ENCODE measurements at places on chromosomes 4 and X. TPM values are rescaled to one million over a fixed set of nuclear protein-coding genes. Genes with fewer than 3 reads are reported as not detected.

The FRAS1 gene
- total RNA-seq, result 35.7 TPM

DNA sequence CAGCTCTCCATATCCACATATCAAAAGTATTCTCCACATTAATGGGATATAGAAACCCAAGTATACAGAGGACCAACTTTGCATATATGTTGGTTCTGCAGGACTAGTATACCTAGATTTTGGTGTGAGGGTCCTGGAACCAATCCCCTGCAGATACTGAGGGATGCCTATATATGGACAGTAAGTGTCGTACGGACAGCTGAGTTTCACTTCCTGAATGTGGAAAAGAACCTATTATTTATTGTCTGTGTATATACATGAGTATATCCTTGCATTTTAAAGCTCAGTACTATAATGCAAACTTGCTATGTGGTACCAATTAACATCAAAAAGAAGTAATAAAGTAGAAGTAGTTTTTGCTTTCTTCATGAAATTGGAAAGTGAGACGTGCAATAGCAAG is 101.9 kb downstream of the FBXW7 start:
- no peak overlapping the region for H3K27ac ChIP-seq
- peaks cover 26% of the 10 kb centered on the region for H3K4me1 ChIP-seq
- no peaks in the 10 kb centered on the region for H3K36me3 ChIP-seq
- H3K27me3 ChIP-seq, result no peaks in the 10 kb centered on the region

GRCh38 chrX:56788717-56789122 is 59.7 kb downstream of the NBDY start:
- no peaks in the 10 kb centered on the region for H3K4me1 ChIP-seq
- no peaks in the 10 kb centered on the region for H3K27me3 ChIP-seq
- H3K4me3 ChIP-seq, result no peak overlapping the region
- H3K27ac ChIP-seq, result no peak overlapping the region
- no peaks in the 10 kb centered on the region for H3K36me3 ChIP-seq

The UGT2A1 gene
- total RNA-seq, result not detected

DNA sequence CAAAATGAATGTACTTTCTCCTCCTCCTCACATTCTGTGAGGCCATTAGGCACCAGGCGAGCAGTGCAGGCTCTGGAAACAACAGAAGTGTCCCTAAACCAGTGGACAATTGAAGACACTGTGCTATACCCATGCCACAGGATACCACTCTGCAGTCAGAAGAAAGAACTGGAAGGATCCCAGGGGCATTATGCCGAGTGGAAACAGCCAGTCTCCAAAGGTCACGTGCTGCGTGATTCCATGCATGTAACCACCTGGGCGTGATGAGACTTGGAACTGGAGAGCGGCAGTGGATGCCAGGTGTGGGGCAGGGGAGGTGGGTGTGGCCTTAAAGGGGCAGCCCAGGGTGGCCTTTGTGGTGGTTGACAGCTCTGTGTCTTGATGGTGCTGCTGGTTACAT is 139.4 kb downstream of the EVC2 start:
- no peaks in the 10 kb centered on the region for H3K27me3 ChIP-seq
- no peaks in the 10 kb centered on the region for H3K4me1 ChIP-seq
- H3K27ac ChIP-seq, result no peak overlapping the region
- H3K36me3 ChIP-seq, result no peaks in the 10 kb centered on the region

GRCh38 chr4:42326524-42326923 is 70.8 kb upstream of the SHISA3 start:
- no peak overlapping the region for H3K4me3 ChIP-seq
- H3K36me3 ChIP-seq, result no peaks in the 10 kb centered on the region
- DNase-seq, result no peak
- no peak overlapping the region for H3K27ac ChIP-seq

- H3K36me3 ChIP-seq, result no peaks in the 10 kb centered on the region
- H3K27ac ChIP-seq, result no peak overlapping the region
- no peaks in the 10 kb centered on the region for H3K4me1 ChIP-seq
- no peaks in the 10 kb centered on the region for H3K27me3 ChIP-seq
- DNase-seq, result no peak
- H3K4me3 ChIP-seq, result no peak overlapping the region
Observed at GRCh38 chr4:131044368-131044767, 1948.4 kb downstream of the C4orf33 start.

DNA sequence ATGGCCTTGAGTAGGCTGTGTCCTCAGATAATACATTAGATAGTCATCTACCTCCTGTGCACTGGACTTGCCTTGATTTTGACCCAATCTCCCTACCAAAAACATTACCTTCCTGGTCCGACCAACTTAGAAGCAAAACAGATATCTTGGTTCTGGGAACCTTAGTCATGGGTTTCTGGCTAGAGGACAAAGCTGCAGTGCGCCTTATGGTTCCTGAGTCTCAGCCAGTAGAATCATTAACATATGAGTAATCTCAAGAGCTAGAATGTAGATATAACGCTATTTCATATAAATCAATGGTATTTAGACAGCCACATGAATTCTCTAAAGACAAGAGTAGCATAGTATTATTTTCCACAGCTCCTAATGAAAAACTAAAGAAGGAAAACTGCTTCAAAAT is 83.1 kb downstream of the GRIA3 start:
- no peak for DNase-seq
- H3K27me3 ChIP-seq, result no peaks in the 10 kb centered on the region
- H3K4me3 ChIP-seq, result no peak overlapping the region
- no peaks in the 10 kb centered on the region for H3K4me1 ChIP-seq
- no peaks in the 10 kb centered on the region for H3K36me3 ChIP-seq
- no peak overlapping the region for H3K27ac ChIP-seq

DNA sequence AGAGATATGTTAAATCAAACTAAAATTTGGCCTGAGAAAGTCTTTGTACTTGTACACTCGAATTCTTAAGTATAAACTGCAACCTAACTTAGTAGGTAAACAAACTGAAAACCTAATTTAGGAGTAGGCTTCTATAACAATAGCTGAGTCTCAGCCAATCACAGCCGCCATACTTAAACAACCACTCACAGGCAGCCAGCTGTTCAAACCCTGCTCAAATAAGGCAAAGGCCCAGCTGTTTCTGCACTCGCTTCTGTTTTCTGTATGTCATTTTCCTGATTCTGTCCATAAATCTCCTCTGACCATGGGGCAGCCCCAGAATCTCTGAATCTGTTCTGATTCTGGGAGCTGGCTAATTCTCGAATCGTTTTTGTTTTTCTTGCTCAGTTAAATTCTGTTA is 7.8 kb upstream of the PLS3 start:
- DNase-seq, result no peak
- H3K4me1 ChIP-seq, result no peaks in the 10 kb centered on the region
- no peak overlapping the region for H3K27ac ChIP-seq
- no peak overlapping the region for H3K4me3 ChIP-seq
- H3K36me3 ChIP-seq, result no peaks in the 10 kb centered on the region

- H3K27me3 ChIP-seq, result no peaks in the 10 kb centered on the region
- H3K4me3 ChIP-seq, result no peak overlapping the region
- H3K36me3 ChIP-seq, result no peaks in the 10 kb centered on the region
- H3K27ac ChIP-seq, result no peak overlapping the region
- DNase-seq, result no peak
Observed at GRCh38 chr4:12138488-12138887, 709.8 kb upstream of the HS3ST1 start.

DNA sequence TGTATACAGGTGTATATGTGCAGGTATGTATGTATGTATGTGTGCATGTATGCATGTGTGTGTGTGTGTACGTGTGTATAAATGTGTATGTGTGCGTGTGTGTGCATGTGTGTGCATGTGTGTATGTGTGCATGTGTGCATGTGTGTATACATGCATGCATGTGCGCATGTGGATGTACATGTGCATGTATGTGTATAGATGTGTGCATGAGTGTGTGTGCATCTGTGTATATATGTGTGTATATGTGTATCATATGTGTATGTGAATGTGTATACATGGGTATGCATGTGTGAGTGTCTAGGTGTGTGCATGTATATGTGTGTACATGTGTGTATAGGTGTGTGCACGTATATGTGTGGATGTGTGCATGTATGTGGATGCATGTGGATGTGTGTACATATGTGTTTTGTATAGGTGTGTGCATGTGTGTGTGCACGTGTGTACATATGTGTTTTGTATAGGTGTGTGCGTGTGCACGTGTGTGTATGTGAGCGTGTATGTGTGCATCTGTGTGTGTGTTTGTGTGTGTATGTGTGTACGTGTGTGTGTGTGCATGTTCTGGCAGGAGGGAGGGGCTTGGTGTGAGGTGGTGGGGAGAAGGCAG is 6.0 kb downstream of the BGN start:
- DNase-seq, result no peak
- H3K27me3 ChIP-seq, result no peaks in the 10 kb centered on the region
- H3K4me3 ChIP-seq, result no peak overlapping the region
- H3K4me1 ChIP-seq, result no peaks in the 10 kb centered on the region
- H3K36me3 ChIP-seq, result no peaks in the 10 kb centered on the region
- no peak overlapping the region for H3K27ac ChIP-seq

DNA sequence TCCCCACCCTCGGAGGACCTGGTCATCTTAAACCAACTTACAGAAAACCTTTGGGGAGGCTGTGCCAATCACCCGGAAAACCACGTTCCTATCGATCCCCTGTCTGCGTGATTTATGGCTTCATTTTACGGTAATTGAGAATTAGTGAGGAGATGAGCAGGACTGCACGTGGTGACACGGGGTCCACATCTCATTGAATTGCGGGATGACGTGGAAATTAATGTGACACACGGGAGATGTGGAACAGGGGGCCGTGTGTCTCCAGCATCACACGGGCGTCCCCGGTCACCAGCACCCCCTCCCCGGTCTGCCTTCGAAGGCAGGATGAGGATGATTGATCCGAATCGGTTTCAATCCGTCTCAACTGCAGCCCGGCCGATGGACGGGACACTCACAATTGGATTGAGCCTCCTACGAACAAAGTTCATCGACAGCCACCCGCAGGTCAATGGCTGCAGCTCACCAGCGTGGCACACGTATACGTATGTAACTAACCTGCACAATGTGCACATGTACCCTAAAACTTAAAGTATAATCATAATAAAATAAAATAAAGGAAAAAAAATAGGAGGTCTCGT is 160.3 kb downstream of the SHOX start:
- H3K27ac ChIP-seq, result no peak overlapping the region
- no peak for DNase-seq
- H3K36me3 ChIP-seq, result no peaks in the 10 kb centered on the region
- no peaks in the 10 kb centered on the region for H3K4me1 ChIP-seq

GRCh38 chrX:108131471-108131870 is 39.9 kb downstream of the ATG4A start:
- no peaks in the 10 kb centered on the region for H3K4me1 ChIP-seq
- no peak overlapping the region for H3K4me3 ChIP-seq
- DNase-seq, result no peak

GRCh38 chr4:87967193-87967592 is 8.3 kb upstream of the SPP1 start:
- no peaks in the 10 kb centered on the region for H3K27me3 ChIP-seq
- H3K36me3 ChIP-seq, result no peaks in the 10 kb centered on the region
- no peaks in the 10 kb centered on the region for H3K4me1 ChIP-seq
- no peak for DNase-seq
- no peak overlapping the region for H3K4me3 ChIP-seq
- no peak overlapping the region for H3K27ac ChIP-seq

GRCh38 chrX:40267334-40268187 is 169.8 kb upstream of the BCOR start:
- peak overlapping the region; percentile 52 for H3K4me3 ChIP-seq
- H3K4me1 ChIP-seq, result peaks cover 8% of the 10 kb centered on the region
- no peaks in the 10 kb centered on the region for H3K27me3 ChIP-seq
- H3K36me3 ChIP-seq, result no peaks in the 10 kb centered on the region

DNA sequence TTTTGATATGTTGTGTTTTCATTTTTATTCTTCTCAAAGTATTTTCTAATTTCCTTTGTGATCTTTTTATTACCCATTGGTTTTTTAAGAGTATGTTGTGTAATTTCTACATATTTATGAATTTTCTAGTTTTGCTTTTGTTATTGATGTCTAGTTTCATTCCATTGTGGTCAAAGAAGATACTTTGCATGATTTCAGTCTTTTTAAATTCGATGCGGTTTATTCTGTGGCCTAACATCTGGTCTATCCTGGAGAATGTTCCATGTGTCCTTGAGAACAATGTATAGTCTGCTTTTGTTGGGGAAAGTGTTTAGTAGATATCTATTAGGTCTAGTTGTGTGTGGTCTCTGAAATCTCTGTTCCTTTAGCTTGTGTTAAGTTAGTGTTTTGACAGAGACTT is 46.2 kb downstream of the PPEF1 start:
- H3K4me1 ChIP-seq, result no peaks in the 10 kb centered on the region
- no peak overlapping the region for H3K4me3 ChIP-seq
- H3K36me3 ChIP-seq, result no peaks in the 10 kb centered on the region
- H3K27me3 ChIP-seq, result no peaks in the 10 kb centered on the region
- H3K27ac ChIP-seq, result no peak overlapping the region

DNA sequence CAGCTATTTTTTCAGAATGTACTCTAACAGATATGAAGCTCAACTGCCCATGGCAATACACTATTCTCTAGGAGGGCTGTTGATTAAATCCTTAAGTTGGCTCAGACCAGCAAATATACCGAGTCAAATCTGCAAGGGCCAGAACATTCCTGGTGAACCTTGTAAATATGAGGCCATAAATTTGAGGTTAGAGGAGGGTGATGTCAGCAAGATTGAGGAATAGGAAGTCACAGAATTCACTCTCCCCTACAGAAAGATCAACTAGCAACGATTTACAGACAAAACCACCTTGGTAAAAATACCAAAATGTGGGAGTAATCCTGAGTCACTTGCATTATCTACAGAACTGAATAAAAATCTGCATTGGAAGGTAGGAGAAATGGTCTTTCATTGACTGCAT is 399.3 kb downstream of the GPM6A start:
- no peaks in the 10 kb centered on the region for H3K36me3 ChIP-seq
- no peaks in the 10 kb centered on the region for H3K27me3 ChIP-seq
- no peak overlapping the region for H3K4me3 ChIP-seq
- no peak overlapping the region for H3K27ac ChIP-seq
- DNase-seq, result no peak
- H3K4me1 ChIP-seq, result no peaks in the 10 kb centered on the region

GRCh38 chr4:144208074-144208473 is 67.6 kb upstream of the GYPA start:
- H3K27me3 ChIP-seq, result no peaks in the 10 kb centered on the region
- H3K4me1 ChIP-seq, result peaks cover 3% of the 10 kb centered on the region
- DNase-seq, result no peak
- no peak overlapping the region for H3K4me3 ChIP-seq
- H3K36me3 ChIP-seq, result no peaks in the 10 kb centered on the region
- no peak overlapping the region for H3K27ac ChIP-seq

DNA sequence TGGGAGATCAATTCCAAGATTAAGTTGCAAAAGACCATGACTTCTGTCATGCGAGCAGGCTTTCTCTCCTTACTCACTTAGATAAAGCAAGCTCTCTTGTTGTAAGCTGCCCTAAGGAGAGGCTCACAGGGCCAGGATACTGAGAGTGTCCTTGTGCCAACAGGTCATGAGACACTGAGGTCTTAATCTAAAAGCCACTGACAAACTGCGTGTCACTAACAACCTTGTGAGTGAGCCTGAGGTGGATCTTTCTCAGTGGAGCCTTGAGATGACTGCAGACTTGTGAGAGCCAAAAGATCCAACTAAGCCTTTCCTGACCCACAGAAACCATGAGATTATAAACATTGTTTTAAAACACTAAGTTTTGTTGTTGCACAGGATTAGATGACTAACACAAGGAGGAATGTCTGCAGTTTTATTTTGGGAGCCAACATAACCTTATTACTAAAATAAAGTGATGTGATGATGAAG is 170.5 kb downstream of the SLC39A8 start:
- H3K4me1 ChIP-seq, result no peaks in the 10 kb centered on the region
- no peaks in the 10 kb centered on the region for H3K36me3 ChIP-seq
- no peaks in the 10 kb centered on the region for H3K27me3 ChIP-seq
- H3K27ac ChIP-seq, result no peak overlapping the region

- no peak for DNase-seq
- no peaks in the 10 kb centered on the region for H3K27me3 ChIP-seq
- H3K4me1 ChIP-seq, result no peaks in the 10 kb centered on the region
- no peaks in the 10 kb centered on the region for H3K36me3 ChIP-seq
Observed at GRCh38 chr4:2304877-2305561, 43.1 kb upstream of the MXD4 start.

Data from Caco-2 (cell line).